Stimulated activated CD4-positive, alpha-beta T cell treated with anti-CD3 and anti-CD28 coated beads, TNF-alpha, amount 100 ng/mL, for 4 hours (primary cell): ENCODE measurements at places on chromosomes 7 and 10.

GRCh38 chr10:8158193-8159071 is 103.9 kb downstream of the GATA3 start:
- no peak for DNase-seq

GRCh38 chr10:34816085-34816496 is 995 bp upstream of the PARD3 start:
- no peak for DNase-seq

DNA sequence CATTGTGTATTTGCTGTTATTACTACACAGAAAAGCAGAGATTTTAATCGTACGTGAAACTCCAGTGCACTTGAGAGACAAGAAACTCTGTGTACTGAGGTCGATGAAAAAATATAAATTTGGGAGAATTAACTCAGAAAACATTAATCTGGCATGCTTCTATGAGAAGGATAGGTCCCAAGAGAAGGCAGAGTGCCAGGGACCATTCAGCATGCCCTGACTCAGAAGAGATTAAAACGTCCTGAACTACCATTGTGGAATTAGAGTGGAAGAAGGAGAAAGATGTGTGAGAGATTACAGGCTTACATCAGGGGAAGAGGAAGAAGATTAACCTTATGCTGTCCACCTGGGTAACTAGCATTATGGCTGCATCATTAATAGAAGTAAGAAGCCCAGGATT is 72.4 kb downstream of the REEP3 start:
- DNase-seq, result no peak

DNA sequence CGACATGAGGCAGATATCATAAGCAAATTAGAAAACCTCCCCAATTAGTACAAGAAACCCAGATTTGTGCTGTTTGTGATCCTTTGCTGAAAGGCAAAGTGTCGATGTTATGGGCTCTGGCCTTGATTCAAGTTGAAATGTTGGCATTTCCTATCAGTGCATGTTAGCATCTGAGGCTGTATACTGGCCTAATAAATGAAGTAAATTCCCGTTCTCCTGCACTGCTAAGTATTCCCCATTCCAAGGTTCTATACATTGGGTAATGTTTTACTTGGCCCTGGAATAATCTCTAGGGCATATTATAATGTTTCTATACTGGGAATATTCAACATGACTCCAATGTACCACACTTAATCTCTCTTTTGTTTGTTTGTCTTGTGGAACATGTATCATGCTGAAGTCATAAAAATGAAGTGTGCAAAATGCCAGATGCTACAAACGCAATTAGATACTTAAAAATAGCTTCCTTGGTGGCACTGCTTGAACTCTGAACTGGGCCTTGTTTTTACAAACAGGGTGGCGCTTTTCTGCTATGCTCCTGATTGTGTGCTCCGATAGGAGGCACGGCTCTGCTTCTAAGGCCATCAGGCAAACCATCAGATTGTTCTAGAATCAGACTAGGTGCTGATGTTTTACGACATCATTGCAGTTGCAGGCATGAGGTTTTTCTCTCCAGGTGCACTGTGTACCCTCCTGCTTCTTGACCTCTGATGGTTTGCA is 156.7 kb upstream of the TCF7L2 start:
- no peak for DNase-seq

DNA sequence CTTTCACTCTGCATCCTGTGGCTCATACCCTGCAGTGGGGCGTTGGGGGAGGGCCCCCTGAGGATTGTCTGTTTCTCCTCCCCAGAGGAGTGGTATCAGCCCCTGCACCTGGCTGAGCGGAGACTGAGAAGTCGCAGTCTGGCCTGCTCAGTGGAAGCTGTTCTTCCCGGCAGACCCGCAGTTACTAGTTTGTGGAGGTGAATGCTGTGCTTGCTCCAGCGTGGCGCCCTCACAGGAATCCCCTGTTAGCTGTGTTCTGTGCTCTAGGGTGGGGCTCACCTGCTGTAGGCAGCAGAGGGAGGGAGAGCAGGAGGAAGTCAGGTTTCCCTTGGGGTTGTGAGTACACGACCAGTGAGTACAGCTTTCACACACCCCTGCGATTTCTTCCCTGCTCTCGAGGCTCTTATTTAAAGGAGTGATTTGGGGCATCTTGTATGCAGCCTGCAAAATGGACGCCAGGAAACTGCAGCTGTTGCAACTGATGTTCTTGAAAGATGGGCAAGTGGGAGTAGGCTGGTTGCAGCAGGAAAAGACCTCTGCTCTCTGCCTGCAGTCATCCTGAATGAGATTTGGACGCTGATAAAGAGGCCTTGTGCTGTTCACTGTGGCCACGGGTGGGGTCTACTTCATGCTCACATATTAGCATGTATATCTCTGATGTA is 66.4 kb downstream of the HK1 start:
- no peak for DNase-seq

GRCh38 chr10:2387261-2387660 is 649.9 kb upstream of the ADARB2 start:
- no peak for DNase-seq

DNA sequence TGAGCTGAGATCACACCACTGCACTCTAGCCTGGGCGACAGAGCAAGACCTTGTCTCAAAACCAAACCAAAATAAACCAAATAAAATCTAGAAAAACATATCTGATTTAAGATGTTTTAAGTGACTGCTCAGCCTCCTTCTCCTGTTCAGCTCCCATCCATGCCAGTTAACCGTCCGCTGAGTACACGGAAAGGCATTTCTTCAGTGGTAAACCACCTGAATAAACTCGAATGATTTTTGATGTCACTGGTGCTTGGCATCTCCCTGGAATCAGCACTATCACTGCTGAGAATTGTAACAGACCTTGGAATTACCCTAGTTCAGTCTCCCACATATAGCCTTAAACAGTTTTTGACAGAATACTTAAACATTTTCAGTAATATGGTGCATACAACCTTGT is 24.1 kb upstream of the NRCAM start:
- no peak for DNase-seq

GRCh38 chr10:24804956-24805355 is 81.3 kb upstream of the ARHGAP21 start:
- no peak for DNase-seq

GRCh38 chr10:127450644-127451043 is 98.5 kb upstream of the NPS start:
- DNase-seq, result no peak

GRCh38 chr7:38796626-38797501 is 112.1 kb downstream of the VPS41 start:
- peak; percentile 8 for DNase-seq

GRCh38 chr7:129903935-129904334 is 48.8 kb downstream of the UBE2H start:
- no peak for DNase-seq

GRCh38 chr10:58608351-58608750 is 95.7 kb downstream of the BICC1 start:
- no peak for DNase-seq

GRCh38 chr10:35925493-35925892 is 283.4 kb upstream of the FZD8 start:
- no peak for DNase-seq

GRCh38 chr10:120732067-120732466 is 119.1 kb upstream of the WDR11 start:
- no peak for DNase-seq

DNA sequence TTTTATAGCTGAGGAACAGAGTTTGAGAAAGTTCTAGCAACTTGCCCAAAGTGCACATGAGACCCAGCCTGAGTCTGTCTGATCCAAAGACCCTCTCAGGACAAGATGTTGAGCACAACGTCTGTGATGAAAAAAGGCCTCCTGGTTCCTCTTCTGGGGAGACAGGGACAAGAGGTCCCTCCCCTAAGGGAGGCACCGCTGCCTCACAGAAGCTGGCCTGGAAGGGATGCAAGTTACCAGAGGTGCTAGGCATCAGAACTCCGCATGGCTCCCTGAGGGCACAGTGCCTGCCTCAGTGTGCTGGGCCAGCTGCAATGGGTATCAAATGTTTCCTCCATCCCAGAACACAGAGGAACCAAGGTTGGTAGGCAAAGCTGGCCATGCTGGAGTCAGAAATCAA is 302.4 kb downstream of the GRID1 start:
- DNase-seq, result no peak

- DNase-seq, result no peak
Measured at GRCh38 chr7:1106793-1107421, 19.0 kb downstream of the GPER1 start.
